COLO829 (cell line): ENCODE measurements at places on chromosomes 13 and 19.
A peak's percentile ranks its signal among the peaks of the same experiment; 100 is the strongest.

GRCh38 chr19:1000095-1000494 lies at the start of gene GRIN3B:
Gene GRIN3B, plus strand, starts transcription at chr19:1000419. Its CDS starts 19 bp downstream, at chr19:1000438.
- peak; percentile 32 for DNase-seq

GRCh38 chr13:44757671-44758070 lies 181.5 kb upstream of the TSC22D1 start:
- DNase-seq = no peak

DNA sequence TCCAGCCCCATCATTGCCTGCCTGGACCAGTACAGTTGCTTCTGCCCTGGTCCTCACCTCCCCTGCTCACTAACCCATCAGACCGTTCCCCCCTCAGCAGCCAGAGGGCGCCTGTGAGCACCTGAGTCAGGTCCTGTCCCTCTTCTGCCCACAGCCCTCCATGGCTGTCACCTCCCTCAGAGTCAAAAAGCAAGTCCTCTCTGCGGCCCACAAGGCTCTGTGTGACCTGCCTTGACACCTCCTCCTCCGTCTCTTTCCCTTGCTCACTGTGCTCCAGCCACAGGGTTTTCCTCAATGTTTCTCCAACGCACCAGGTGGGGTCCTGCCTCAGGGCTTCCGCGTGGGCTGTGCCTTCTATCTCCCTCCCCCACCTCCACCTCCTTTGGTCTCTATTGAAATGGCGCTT lies 29.4 kb upstream of the PTPRS start:
- DNase-seq = no peak

- DNase-seq = no peak
These were observed 839 bp upstream of the CKAP2 start for GRCh38 chr13:52454459-52454819.

- DNase-seq = peak; percentile 9
These were observed 462 bp upstream of the MPHOSPH8 start for GRCh38 chr13:19632915-19633478.

GRCh38 chr13:77516342-77516789 lies 19.1 kb upstream of the SCEL start:
- DNase-seq = no peak

- DNase-seq = no peak
These were observed 25.1 kb downstream of the MAN2B1 start for GRCh38 chr19:12641456-12641855.

DNA sequence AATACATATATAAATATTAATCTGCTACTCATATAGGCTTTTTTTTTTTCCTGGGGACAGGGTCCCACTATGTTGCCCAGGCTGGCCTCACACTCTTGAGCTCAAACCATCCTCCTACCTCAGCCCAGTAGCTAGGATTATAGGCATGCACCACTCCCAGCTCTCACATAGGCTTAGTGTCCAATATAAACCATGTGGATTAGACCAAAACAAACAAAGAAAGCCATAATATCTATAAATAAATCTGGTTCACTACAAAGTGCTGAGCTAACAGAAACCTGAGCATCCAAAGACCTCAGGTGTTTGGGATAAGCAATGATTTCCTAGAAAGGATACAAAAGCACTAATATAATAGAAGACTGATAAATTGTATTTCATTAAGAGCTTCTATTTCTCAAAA lies 26.0 kb downstream of the TBC1D4 start:
- no peak for DNase-seq

DNA sequence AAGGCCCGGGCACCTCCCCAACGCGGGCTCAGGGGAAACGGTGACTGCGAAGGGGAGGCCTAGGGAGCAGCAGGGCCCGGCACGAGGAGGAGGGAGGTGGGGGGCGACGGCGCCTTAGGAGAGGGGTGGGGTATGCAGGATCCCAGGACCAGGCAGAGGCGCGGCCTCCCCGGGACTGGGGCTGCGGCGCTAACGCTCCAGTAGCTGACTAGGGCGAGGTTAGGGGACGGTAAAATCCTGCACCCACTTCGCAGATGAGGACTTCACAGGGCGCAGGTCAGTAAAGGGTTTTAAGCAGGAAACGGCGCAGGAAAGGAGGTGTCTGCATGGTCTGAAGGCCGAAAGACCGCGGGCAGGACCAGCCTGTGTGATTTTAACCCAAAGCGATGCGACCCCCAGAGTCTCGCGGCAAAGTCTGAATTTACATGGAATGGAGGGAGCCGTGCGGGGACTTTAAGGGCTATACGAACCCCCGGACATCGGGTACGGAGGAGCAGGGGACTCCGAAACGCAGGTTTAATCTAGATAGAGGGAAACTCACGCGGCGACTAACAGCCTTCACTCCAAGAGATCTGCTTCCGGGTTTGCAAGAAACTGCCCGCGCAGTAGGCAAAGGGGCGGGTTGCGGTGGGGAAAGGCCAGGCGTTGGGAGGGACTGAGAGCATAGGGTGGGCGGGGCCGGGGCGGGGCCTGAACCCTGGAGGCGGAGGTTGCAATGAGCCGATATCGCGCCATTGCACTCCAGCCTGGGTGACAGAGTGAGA lies at the start of gene ZNF665:
Gene ZNF665, minus strand, starts transcription at position 588 of the 764 bp plus-strand sequence. CDS start 10,460 bp downstream, outside the sequence.
- DNase-seq = peak; percentile 64

DNA sequence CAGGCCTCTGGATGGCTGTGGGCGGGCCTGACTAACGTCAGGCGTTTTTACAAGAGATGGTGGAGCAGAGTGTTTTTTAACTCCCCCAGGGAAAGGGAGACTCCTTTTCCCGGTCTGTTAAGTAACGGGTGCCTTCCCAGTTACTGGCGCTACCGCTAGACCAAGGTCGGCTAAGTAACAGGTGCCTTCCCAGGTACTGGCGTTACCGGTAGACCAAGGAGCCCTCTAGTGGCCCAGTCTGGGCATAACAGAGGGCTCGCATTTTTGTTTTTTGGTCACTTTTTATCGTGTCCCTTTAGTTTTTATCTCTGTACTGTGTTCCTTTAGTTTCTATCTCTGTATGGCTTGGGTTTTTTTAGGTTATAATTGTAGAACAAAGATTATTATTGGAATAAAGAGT lies 10.0 kb downstream of the ZNF383 start:
- DNase-seq = no peak

DNA sequence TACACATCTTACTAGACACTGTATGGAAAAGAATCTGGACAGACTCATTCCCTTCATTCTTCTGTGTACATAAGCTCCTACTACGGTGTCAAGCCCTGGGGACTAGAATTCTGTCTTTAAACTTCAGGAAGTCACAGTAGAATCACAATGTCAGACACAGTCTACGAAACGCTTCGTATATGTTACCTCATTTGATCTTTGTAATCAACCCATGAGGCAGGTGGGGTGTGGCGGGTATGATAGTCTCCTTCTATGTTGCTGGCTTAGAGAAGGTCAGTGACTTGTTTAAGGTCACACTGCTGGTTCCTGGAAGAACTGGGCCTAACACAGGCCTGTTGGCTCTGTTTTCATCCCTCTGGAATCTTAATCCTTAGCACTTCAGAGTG lies 32.2 kb upstream of the TPT1 start:
- no peak for DNase-seq

GRCh38 chr13:27370305-27370872 lies 54.0 kb upstream of the GTF3A start:
- no peak for DNase-seq

GRCh38 chr19:56107626-56108351 lies 13.3 kb downstream of the ZNF787 start:
- DNase-seq = no peak

- DNase-seq = no peak
These were observed 14.3 kb upstream of the DHRS12 start for GRCh38 chr13:51818276-51818675.

- no peak for DNase-seq
These were observed 721 bp downstream of the MED25 start for GRCh38 chr19:49818649-49819370.

- DNase-seq = peak; percentile 22
These were observed 23.3 kb downstream of the NOTCH3 start for GRCh38 chr19:15177269-15178116.

DNA sequence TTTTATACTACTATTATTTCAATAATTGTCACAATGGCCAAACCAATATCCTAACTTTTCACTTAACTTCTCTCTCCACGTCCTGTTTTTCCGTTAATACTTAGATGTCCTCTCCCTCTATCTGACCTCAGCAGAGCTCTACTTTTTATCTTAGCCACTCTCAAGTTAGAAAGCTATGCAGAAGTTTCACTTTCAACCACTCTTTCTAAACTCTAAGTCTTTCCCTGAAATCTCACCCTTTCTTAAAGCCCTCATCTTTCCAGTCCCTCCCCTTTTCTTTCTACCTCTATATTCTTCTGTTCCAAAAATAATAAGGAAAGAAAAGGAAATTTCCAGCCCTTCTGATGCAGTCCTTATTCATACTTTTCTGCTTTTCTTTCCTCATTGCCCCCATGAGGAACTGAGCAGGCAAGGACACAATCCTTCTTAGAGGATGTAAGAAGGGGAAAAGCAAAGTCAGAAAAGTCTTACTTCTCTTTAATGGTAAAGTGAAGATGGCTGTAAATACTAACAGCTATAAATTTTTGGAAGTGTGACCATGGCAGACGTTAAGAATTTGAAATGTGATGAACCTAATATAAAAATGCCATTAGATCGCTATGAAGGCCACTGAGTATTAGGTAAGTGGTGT lies 23.0 kb downstream of the FAM216B start:
- no peak for DNase-seq
